Stimulated activated CD8-positive, alpha-beta memory T cell treated with anti-CD3 and anti-CD28 coated beads, Interleukin-4, amount 100 ng/mL, for 48 hours (primary cell): ENCODE measurements at places on chromosomes 6 and 20.

GRCh38 chr20:50425076-50425475 is 85.1 kb upstream of the PTPN1 start:
- no peak for DNase-seq

GRCh38 chr6:46538800-46539480 is 47.7 kb upstream of the RCAN2 start:
- DNase-seq = no peak

DNA sequence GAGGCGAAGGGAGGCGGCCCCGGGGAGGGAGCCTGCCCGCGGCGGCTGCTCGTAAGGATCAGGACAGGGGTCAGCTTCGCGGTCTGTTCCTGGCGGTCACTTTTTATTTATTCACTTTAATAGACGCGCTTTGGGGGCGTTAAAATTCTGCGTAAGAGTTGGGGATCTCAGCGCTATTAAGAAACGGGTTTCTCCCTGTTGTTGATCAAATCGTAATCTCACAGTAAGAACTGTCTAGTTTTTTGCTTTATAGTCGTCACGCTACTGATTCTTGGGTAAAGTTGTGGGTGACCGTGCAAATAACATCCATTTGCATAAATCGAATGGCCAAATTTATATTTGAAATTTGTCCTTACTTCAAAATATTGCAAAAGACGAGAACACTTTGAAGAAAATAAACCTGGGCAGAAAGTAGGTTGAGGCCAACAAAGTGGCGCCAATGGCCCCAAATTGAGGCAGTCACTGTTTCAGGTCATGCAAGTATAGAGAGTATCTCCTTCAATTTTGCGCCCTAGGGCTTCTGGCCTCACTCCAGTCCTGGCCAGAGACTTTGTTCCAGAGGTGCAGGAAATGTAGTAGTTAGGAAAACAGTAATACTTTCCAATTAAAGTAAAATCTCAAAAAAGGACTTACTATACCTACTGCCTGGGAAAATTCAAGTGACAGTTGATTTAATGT is 963 bp upstream of the RMND1 start:
- no peak for DNase-seq

DNA sequence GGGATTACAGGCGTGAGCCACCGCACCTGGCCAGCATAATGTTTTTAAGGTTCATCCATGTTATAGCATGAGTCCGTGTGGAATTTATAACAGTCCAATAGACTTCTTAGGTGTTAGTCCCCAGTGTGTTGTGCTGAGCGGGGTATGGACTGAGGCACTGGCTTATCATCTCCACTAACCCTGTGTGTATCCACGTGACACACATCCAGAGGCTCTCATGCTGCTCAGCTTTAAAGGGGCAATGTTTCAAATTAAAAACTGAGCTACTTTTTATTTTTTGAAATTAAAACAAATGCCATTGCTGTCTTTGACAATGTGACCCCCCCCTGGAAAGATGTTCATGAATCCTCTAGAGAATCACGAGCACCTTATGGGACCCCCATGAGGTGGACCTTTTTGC is 54.3 kb upstream of the TRERF1 start:
- no peak for DNase-seq

DNA sequence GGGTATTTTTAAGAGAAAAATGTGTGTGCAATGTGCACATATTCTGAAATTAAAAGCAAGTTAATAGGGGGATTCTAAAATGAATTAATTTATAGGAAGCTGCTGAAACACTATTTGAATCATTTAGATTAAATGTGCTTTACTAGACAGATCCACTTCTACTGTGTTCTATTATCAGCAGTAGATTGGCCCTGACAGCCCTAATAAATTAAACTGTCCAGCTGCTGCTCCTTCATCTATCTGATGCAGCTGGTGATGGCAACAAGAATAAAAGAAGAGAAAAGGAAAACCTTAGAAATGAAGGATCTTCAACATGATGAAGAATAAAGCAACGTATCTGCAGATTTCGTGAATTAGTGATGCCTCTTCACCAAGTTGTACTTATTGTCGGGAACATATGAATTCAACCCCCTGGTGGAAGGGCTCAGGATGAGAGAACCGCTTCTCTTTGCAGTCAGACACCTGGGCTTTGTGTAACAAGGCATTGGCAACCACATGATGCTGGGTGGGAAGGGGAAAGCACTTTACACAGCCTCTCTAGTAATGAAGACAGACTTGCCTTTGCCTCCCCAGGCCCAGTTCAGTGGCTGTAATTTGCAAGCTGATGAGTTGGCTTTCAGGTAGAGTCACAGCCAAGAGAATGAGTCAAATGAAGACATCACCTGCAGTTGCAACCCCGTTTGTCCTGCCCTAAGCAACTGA is 94.4 kb downstream of the LAMP5 start:
- DNase-seq = no peak

GRCh38 chr6:163014736-163015135 is 287.0 kb downstream of the PACRG start:
- DNase-seq = no peak

GRCh38 chr6:36627801-36628246 is 33.7 kb downstream of the SRSF3 start:
- no peak for DNase-seq
